ENCODE measurements at places on chromosomes 5 and 9.
A peak's percentile ranks its signal among the peaks of the same experiment; 100 is the strongest.

DNA sequence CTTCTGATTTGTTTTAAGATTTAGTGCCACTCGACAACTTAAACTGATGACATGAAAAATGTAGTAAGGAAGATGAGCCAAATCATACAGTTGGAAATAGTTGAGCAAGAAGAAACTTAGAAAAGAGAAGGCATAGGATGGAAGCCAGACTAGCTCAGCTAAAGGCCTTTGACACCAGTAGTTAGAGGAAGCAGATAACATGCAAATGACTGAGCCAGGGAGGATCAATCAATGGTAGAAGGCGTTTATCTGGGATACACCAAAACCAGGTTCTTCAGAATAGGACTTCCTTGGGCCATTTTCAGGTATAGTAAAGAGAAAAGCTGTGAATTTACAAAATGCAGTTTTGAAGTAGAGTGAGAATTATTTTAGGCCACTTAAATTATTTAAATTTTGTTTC lies 3.2 kb downstream of the TDRD7 start:
- no peak for DNase-seq

- no peak for DNase-seq
Measured at GRCh38 chr5:147375151-147375550, 134.7 kb downstream of the DPYSL3 start.

DNA sequence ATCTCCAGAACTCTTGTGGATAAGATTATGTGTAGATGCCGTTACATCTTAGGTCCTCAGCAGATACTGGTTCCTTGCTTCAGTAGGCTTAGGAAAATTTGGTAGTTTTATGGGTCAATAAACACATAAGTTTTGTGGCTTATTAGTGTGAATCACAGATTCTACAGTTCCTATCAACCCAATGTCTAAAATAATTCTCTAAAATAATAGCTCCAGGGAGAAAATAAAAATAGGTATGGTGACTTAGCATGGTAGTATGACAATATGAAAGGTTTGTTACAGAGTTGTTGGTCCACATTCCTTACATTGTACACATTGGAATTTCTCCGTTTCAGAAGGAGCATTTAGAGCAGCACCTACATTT lies 91.7 kb downstream of the AOPEP start:
- no peak for DNase-seq

DNA sequence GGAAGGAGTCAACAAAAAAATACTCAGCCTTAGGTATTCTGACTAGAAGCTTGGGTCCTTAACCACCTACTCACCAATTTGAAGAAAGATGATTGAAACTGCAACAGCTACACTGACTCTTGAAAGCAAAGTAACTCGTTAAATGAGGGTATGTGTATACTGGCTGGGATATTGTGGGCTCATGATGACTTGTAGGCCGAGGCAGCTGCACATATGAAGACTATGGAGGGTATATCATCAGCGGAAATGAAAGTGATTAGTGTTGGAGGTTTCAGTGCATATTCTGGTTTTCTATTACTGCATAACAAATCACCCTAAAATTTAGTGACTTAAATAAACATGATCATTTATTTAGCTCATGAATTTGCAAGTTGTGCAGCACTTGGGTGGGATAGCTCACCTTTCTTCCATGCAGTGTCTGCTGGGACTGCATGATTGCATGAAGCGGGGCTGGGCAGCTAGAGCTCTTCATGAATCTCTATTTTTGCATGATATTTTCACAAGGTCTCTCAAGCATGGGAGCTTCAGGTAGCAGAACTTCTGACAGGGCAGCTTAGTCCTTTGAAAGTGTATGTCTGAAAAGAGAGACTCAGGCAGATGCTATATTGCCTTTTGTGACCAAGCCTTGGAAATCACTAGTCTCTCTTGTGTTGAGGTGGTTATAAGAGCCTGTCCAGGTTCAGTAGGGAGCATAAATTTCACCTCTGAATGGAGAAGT lies 96.1 kb upstream of the CDKN2B start:
- DNase-seq, result no peak

GRCh38 chr5:176474476-176474875 lies 26.3 kb downstream of the FAF2 start:
- no peak for DNase-seq

- DNase-seq, result no peak
Measured at GRCh38 chr9:34380034-34380510, 3.4 kb upstream of the MYORG start.

GRCh38 chr5:119079318-119079921 lies 8.5 kb downstream of the DMXL1 start:
- peak; percentile 14 for DNase-seq

DNA sequence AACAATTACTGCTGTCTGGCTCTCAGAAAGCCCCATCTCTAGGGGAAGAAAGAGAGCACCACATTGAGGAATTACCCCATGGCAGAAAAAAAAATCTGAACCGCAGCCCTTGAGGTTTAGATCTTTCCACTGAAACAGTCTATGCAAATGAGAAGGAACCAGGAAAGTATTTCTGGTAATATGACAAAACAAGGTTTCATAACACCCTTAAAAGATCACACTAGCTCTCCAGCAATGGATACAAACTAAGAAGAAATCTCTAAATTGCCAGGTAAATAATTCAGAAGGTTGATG lies 427.1 kb downstream of the PRELID2 start:
- DNase-seq, result no peak

GRCh38 chr9:19999491-20000057 lies 210.7 kb upstream of the SLC24A2 start:
- no peak for DNase-seq

DNA sequence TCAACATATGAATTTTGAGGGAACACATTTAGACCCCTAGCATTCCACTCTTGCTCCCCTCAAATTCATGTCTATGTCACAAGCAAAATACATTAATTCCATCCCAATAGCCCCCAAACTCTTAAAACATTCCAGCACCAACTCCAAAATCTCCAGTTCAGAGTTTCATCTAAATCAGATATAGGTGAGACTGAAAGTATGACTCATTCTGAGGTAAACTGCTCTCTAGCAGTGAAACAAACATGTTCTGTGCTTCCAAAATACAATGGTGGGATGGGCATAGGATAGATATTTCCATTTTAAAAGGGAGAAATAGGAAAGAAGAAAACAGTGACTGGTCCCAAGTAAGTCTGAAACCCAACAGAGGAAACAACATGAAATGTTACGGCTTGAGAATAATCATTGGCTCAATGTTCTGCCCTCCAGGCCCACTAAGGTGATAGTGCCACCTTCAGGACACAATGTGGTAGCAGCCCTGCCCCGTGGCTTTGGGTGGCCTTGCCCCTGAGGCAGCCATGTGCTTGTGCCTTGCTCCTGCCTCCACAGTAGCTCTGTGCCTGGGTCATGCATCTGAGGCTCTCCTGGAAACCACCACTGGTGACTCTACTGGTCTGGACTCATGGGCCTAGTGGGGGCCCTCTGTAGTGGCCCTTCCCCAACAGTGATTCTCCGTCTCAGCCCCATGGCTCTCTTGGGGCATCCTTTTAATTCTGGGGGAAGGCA lies 36.4 kb upstream of the IPPK start:
- no peak for DNase-seq

GRCh38 chr5:127060470-127060985 lies 12.8 kb downstream of the C5orf63 start:
- no peak for DNase-seq
